ENCODE measurements at places on chromosomes 3 and 15.
A peak's percentile ranks its signal among the peaks of the same experiment; 100 is the strongest.

- DNase-seq: no peak
Observed at GRCh38 chr15:42057799-42058646, 36.3 kb downstream of the PLA2G4D start.

DNA sequence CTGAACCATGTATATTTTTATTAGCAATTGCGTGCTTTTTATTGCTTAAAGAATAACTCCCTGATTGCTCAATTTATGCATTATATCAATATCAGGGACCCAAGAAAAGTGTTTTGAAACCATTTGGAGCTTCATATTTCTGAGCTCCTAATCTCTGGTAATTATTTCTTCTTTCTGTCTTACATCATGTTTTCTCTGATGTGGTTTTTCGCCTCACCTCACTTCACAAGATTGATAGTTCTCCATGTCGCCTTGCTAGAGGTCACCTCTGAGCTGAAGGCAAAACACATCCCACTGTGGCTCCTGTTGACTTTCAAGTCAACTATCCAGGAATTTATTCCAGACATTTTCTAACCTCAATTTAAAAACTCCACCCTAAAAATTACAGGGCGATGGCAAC is 837.4 kb downstream of the CADM2 start:
- no peak for DNase-seq

- DNase-seq: no peak
Observed at GRCh38 chr15:91622711-91623342, 230.7 kb upstream of the SLCO3A1 start.

- no peak for DNase-seq
Observed at GRCh38 chr3:152093901-152094300, 174.8 kb upstream of the MBNL1 start.

GRCh38 chr15:74319596-74320351 is 47.7 kb downstream of the CYP11A1 start:
- no peak for DNase-seq

- DNase-seq: no peak
Observed at GRCh38 chr3:130619196-130619595, 102.2 kb downstream of the COL6A6 start.

GRCh38 chr3:10941972-10942371 is 50.6 kb upstream of the SLC6A1 start:
- DNase-seq: no peak

- DNase-seq: no peak
Observed at GRCh38 chr3:113008117-113008516, 17.3 kb downstream of the GTPBP8 start.

- peak; percentile 77 for DNase-seq
Observed at GRCh38 chr15:66294157-66294931, 976 bp downstream of the DIS3L start.

DNA sequence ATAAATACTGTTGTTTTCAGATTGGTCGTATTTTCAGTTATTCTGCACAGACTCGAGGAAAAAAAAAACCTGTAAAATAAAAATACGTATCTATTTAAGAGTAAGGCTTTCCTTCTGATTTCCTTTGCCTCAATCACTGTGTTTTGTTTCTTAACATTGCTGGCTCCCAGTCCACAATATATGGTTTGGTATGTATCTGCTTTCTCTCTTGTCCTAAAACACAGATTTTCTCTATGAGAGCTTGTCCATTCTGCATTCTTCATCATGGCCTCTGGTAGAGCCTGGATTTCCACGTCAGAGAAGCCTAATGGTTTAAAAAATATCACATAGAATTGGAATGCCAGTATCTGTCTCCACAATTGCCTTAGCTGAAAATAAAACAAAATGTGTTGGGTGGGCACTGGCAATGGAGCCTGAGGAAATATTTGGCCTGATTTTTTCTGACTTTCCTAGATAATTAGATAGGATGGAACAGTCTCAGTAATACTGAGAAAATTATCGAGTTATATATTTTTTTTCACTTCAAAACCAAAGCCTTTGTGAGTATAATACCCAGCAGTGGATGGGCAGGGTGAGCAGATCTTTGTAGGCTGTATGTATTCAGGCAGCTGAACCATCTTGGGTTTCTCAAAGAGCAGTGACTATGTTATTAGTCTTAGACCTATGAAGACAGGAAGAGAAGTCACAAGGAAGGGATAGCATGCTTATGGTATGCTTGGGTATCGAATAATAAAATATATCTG is 1.9 kb downstream of the CD200 start:
- DNase-seq: no peak

GRCh38 chr15:68386587-68387288 is 45.2 kb downstream of the ITGA11 start:
- DNase-seq: no peak

DNA sequence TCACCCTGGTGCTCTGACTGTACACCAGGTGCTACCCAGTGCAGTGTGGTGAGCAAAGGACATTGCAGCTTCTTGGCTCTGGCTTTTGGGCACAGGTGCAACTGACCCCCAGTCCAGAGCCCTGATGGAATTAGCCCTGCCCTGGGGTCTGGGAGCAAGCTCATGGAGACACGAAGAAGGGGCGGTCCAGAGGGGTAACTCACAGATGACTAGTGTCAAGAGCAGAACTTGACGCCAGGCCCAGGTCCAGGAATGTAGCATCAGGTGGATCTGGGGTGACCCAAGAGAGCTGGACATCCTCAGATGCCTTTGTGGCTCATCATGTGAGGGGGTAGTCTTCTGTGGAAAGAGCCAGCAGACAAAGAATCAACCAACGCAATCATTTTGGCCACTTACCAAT is 88.9 kb downstream of the ASB7 start:
- no peak for DNase-seq

- DNase-seq: no peak
Observed at GRCh38 chr3:69893274-69893673, 106.3 kb upstream of the SAMMSON start.

- no peak for DNase-seq
Observed at GRCh38 chr3:188776447-188776846, 395.3 kb upstream of the TPRG1 start.

DNA sequence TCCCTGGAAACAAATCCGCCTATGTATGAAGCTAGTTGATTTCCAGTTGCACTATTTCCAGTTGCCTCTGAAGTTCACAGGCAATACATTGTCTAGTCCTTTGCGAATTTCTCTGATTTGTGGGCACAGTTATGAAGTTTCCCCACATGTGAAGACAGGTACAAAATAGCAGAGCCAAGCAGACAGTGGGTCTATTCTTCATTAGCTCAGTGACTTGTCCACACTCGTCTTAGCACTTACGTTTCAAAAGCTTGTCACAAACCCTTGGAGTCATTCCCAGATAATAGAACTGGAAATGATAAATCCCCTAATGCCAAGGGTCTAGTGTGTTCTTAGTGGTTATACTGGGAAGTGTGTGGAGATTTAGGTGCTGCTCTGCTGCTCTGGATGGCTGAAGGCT is 14.5 kb downstream of the SRPRB start:
- DNase-seq: no peak

DNA sequence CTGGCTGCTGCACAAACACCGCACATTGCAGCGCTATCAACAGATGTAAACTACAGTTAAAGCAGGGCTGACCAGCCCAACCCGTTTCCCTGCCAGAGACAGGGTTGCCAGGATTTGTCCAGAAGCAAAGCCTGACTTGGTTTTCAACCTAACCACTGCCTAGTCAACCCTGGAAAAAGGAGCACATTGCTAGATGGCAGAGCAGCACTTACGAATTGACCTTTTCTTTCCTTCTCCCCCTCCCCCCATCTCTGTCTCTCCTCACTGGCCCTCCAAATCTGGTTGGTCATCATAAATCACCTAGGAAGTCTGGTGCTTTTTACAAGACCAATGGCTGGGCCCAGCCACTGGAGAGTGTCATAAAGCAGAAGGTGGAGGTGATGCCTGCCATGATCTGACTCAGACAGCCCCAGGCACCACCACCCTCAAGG is 51.3 kb downstream of the ABCC5 start:
- no peak for DNase-seq

DNA sequence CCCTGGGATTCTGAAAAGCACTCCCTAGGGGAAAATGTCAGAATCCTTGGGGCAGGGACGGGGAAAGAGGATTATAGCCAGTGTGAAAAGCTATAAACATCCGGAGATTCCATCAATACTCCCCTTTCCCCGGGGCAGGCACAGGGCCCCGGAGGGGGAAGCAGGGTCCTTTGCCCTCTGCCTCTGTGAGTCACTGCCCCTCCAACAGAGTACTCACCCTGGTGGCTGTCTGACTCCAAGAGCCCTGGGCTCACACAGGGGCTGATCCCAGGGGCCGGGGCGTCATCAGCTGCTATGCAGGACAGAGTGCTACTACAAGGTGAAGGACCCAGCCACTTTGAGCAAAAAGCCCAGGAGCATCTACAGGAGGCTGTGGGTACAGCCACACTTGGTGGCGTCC is 133.0 kb upstream of the PRR20G start:
- no peak for DNase-seq

DNA sequence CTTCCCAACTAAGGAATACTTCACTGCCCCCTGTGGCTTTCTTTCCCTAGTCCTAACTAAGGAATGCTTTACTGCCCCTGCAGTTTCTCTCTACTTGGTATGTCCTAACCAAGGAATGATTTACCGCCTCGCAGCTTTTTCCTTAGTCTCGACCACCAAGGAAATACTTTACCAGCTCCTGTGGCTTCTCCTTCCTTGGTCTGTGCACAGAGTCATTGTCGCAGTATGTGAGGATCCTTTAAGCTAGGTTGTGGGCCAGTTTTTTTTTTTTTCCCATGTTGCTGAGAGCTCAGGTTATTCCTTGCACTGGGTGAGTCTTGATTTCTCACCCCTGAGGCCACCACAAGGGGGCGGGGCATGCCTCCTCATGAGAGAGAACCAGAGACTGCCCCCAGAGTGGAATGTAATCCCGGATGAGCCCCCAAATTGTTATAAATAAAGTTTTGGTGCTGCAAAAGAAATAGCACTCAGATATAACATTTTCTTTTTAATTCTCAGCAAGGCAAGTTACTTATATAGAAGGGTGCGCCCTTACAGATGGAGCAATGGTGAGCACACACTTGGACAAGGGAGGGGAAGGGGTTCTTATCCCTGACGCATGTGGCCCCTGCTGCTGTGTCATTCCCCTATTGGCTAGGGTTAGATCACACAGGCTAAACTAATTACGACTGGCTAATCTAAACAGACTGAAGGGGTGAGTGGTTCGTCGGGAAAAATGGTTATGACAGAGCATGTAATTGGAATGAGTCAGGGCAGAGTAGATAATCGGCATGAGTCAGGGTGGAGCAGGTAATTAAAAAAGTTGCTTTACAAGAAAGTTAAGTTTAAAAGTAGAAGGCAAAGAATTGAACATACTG is 27.0 kb downstream of the NDUFB4 start:
- no peak for DNase-seq

GRCh38 chr3:31412832-31413231 is 119.9 kb upstream of the STT3B start:
- DNase-seq: no peak

DNA sequence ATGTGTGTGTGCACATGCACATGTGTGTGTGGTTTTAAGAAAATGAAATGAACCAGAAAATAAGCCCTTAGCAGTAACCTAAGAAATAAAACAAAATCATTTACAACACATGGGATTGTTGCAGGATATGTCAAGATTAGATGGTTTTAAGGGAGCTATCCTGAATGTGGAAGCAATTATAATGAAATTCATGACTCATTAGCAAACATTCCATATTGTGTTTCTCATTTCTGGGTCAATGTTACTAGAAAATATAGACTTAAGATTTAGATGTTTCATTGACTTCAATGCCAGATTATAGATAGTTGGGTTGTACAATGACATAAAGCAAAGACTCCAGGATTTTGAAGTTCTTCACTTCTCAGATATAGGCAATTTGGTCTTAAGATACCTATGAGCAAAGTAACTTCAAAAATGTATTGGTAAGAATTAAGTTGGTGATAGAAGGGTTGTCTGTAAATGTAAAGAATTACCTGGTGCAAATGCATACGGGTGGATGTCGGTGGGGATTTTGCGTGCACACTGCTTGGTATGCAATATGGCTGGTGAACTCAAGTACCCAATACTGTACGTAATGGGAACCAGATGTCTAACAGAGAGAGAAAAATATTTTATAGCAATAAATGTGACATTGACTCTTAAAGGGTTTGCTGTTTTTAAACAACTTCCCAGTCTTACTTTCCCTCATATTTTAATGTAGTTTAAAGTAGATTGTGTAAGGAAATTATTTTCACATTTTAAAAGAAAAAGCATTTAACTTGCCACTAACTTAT is 53.9 kb upstream of the NR2F2 start:
- DNase-seq: no peak

GRCh38 chr15:74403588-74403919 is 30.2 kb downstream of the SEMA7A start:
- DNase-seq: no peak

GRCh38 chr3:57518276-57518915 is 25.7 kb downstream of the DNAH12 start:
- DNase-seq: no peak

DNA sequence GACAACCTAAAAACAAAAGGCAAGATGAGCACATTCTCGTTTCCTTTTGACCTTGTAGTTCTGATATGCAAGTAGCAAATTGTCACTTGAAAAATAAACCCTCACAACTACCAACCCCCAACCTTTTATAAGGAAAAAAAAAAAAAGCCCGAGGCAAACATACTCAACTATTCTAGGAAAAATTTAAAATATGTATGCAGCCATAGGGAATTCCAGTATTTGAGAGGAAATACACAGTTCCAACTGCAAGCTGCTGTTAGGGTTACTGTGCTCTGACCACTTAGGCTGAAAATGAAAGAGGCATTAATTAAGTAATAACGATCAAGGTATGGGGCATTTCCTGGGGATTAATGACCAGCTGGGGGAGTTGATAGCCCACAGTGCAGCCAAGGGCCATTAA is 281.9 kb upstream of the DPH6 start:
- no peak for DNase-seq

DNA sequence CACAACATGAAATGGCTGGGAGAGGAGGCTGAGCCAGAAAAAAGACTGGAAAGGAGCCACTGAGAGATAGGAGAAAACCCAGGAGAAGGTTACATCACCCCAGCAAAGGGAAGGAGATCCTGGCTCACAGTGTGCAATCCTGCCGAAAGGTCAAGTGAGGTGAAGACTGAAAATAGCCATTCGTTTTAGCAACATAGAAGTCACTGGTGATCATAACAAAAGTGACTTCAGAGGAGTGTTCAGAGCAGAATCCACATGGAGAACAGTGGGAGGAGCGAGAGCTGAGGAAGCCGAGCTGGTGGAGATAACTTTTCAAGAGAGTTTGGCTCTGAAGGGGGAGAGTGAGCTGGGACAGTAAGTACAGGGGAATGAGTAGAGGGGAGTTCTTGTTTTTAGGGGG is 5.4 kb upstream of the HEG1 start:
- DNase-seq: no peak

DNA sequence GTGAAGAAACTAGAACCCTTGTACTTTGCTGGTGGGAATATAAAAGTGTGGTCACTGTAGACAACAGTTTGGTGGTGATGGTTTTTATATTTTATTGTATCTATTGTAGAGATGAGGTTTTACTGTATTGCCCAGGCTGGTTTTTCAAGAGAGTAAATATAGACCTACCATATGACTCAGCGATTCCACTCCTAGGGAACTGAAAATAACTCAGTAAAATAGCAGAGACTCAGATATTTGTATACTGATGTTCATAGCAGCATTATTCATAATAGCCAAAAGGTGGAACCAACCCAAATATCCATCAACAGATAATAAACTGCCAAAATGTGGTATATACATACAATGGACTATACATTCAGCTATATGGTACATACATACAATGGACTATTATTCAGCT is 68.8 kb upstream of the IL12A start:
- no peak for DNase-seq

GRCh38 chr15:96553006-96553405 is 222.5 kb downstream of the NR2F2 start:
- no peak for DNase-seq

GRCh38 chr15:25790000-25790660 is 73.0 kb downstream of the ATP10A start:
- DNase-seq: no peak
